ENCODE measurements at places on chromosomes 5 and 9.

GRCh38 chr5:113039934-113040285 is 63.3 kb downstream of the DCP2 start:
- DNase-seq: no peak

DNA sequence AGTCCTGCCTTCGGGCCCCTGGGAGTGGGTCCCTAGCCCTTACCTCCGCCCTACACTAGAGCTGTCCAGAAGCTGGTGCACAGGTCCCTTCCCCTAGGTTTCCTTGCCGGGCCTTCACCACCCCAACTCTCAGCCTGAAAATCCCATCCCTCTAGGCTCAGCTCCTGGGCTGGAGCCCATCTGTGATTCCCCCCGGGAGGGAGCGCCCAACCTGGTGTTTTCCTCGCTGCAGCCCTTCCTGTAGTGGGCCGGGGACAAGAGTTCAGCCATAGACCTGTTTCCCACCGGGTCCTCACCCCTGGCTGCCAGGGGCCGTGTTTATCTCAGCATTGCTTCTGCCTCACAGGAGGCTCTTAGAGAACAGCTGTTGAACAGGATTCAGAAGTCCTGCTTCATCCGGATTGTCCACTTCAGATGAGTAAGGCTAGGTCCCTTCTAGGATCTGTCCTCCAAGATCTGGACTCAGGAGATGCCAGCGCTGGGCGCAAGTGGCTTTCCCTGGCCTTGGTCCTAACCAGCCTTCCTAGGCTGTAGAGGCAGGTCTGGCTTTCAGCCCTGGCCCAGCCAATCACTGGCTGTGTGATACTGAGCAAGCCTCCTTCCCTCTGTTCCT is 965 bp downstream of the GLIPR2 start:
- DNase-seq: no peak

GRCh38 chr9:70152350-70152749 is 106.4 kb upstream of the SMC5 start:
- no peak for DNase-seq

DNA sequence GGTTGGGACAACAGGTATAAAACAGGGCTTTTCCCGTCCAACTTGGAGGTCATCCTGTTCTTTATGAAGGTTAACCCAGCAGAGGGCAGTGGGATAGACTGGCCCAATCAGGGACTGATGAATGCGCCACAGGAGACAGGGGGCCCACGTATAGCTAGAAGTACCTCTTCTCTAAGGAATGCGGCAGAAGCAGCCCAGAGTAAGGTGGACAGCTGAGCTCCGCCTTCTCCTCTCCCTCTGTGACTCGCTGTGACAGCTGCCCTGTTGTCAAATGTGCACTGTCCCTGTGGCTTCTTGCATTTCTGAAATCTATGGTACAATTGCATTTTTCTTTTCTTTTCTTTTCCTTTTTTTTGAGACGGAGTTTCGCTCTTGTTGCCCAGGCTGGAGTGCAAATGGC is 306.6 kb downstream of the FBXL7 start:
- no peak for DNase-seq

- DNase-seq: no peak
These were observed 129.2 kb upstream of the PTCH1 start for GRCh38 chr9:95645992-95646391.

DNA sequence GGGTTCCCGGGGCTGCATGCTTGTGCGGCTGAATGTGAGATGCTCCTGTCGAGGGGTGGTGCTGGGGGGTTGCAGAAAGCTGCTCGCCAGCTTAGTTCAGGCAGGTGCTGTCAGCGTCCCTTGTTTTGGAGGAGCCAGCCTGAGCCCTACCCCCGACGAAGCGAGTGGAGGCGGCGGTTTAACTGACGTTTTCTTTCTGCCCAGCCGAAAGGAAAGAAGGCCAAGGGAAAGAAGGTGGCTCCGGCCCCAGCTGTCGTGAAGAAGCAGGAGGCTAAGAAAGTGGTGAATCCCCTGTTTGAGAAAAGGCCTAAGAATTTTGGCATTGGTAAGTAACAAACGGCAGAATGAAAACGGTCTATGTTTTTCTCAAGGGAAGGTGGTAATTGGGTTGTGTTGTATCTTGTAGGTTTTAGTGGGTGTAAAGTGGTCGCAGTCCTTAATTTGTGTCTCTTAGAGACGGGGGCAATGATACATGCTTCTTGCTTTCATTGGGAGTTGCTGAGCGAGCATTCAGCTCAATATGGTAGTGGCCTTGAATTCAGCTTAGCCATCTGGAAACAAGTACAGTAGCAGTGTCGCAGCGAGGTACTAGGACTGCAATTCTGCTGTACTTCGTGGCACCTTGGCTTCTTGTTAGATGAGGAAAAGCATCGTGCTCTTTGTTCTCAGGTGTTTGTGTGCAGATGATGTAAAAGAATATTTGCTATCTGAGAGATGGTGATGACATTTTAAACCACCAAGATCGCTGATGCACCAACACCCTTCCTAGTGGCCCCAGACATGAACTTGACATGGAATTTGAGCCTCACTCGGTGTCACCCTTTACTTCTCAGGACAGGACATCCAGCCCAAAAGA is 928 bp downstream of the RPL7A start:
- no peak for DNase-seq

- DNase-seq: no peak
These were observed 156.9 kb downstream of the PAM start for GRCh38 chr5:102911973-102912372.

- DNase-seq: no peak
These were observed 2.9 kb downstream of the SLC6A18 start for GRCh38 chr5:1228120-1228519.

- no peak for DNase-seq
These were observed 30.6 kb downstream of the NDUFA8 start for GRCh38 chr9:122128969-122129343.

DNA sequence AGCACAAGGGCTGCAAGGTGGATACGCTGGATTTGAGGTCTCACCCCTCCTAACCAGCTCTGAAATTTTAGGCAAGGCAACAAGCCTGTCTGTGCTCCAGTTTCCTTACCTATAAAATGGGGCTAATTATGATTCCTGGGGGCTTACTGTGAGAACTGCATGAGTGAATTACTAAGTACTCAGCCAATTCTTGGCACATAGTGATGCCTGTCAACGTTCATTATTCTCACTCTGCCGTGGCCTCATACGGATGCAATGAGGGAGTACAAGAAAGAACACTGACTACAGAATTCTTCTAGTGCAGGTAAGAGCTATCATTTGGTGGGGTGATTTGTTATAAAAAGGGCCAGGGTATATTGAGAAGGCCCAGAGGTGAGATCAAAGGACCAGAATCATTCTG is 16.7 kb downstream of the TNFSF8 start:
- no peak for DNase-seq

- DNase-seq: no peak
These were observed 302.4 kb upstream of the ZNF462 start for GRCh38 chr9:106560540-106560939.

GRCh38 chr9:76044266-76044819 is 153.9 kb downstream of the PCSK5 start:
- no peak for DNase-seq

DNA sequence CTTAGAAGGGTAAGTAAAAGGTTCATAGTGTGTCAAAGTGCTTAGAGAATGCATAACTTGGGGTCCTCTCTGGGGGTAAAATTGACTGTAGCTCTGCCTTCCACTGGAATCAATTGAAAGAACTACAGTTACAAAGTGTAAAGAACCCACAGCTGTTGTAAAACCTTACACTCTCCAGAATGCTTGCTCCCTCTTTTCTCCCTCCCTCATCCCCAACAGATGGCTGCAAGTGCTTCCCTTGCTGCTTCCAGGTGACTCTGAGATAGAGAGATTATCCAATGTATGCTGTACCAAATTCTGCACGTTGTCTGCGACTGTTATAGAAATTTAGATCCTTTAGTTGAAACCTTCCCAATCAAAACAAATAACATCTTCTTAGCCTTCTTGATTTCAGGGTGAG is 126.0 kb downstream of the STK32A start:
- no peak for DNase-seq

DNA sequence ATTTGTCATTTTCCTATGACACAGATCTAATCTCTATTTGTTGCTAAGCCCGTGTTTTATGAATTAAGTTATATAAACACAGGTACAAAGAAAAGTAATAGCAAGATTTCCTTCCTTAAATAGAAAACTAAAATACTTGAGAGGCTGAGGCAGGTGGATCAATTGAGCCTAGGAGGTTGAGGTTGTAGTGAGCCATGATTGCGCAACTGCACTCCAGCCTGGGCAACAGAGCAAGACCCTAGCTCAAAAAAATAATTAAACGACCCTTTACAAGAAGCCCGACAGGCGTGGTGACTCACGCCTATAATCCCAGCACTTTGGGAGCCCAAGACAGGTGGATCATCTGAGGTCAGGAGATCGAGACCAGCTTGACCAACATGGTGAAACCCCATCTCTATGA is 36.8 kb downstream of the FAM169A start:
- DNase-seq: no peak

DNA sequence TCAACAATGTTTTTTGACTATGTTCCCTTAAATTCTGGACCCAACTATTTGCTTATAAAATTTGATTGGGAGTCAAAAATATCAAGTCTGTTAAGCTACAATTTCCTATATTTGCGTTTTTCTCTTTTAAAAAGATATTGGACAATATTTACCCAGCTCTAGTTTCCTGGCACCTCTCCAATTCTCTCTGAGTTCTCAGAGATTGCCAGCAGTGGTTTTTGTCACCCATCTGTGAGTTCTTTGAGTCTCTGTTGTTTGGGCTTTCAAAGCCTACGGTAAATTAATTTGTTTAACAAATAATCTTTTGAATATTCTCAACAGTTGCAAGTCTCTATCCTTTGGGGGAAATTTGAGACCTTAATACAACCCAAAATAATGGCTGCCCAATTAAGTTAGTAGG is 174.2 kb upstream of the PUM3 start:
- DNase-seq: no peak

GRCh38 chr5:40333459-40334241 is 346.1 kb upstream of the PTGER4 start:
- DNase-seq: no peak

DNA sequence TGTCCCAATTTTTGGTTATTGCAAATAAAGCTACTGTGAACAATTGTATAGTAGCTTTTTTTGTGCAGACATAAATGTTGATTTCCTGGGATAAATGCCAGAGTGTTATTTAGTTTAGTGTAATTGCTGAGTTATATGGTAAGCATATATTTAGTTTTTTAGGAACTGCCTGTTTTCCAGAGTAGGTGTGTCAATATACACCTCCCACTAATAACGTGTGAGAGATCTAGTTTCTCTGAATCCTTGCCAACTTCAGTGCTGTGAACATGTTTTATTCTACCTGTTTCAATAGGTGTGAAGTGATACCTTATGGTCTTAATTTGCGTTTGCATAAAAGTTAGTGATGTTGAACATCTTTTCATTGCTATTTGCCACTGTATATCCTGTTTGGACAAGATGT is 9.1 kb upstream of the OR2S2 start:
- no peak for DNase-seq

DNA sequence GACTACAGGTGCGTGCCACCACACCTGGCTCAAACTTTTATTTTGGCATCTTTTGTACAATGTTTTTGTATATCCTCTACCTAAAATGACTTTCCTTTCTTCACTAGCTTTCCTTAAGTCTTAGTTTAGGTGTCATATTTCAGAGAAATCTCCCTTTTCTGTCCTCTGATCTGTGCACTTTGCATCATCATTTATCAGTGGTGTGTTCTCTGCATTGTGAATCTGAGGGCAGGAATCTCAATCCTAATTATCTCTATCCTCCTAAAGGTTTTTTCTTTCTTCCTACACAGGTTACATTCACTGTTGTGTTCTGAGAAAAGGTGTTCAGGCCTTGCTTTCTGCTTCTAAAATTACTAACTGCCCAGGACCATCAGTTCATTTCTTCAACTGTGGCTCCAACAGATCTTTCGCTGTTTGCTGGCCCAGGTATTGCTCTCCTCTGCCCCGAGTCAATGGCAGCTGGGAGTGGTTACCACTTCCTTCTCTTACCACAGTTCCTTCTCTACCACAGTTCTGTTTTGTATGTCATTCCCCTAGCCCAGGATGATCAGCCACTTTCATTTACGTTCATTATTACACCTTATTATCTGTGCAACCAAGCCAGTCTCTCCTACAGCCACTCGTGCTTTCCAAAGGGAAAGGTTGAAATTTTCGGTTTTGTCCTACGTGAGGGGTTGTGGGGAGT is 14.0 kb downstream of the TGFBR1 start:
- peak; percentile 34 for DNase-seq

DNA sequence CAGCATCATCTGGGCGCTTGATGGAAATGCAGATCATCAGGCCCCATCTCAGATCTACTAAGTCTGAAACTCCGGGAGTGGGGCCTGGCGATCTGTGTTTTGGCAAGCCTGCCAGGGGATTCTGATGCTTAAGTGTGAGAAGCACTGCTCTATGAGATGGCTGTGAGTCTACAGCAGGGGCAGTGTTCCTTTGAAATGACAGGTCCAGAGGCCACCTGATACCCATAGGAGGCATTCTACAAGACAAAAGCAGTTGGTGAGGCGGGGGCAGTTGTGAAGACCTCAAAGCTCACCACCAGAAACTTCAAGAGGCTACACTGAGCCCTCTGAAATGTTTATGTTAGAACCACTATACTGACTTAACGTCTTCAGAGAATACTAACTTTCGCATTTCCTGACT is 86.9 kb upstream of the SPATA31D4 start:
- DNase-seq: no peak

- no peak for DNase-seq
These were observed 107.3 kb upstream of the PRLR start for GRCh38 chr5:35337340-35338156.

DNA sequence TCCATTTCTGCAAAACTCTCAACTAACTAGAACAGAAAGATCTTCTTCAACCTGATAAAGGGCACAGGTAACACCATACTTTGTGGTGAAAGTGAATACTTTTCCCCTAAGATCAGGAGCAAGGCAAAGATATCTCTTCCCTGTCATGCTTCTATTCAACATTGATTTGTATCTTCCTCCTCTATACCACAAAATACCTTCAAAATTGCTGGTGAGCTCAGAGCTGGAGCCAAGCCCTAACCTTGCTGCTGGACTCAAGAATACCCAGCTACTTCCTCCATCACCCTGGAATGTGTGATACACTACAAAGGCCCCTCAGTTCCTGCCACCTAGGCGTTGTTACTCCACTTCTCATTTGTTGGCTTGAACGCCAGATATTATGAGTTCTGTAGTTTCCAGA is 499.0 kb downstream of the ACTL7B start:
- no peak for DNase-seq

GRCh38 chr9:6712041-6712440 is 45.7 kb upstream of the KDM4C start:
- DNase-seq: no peak

DNA sequence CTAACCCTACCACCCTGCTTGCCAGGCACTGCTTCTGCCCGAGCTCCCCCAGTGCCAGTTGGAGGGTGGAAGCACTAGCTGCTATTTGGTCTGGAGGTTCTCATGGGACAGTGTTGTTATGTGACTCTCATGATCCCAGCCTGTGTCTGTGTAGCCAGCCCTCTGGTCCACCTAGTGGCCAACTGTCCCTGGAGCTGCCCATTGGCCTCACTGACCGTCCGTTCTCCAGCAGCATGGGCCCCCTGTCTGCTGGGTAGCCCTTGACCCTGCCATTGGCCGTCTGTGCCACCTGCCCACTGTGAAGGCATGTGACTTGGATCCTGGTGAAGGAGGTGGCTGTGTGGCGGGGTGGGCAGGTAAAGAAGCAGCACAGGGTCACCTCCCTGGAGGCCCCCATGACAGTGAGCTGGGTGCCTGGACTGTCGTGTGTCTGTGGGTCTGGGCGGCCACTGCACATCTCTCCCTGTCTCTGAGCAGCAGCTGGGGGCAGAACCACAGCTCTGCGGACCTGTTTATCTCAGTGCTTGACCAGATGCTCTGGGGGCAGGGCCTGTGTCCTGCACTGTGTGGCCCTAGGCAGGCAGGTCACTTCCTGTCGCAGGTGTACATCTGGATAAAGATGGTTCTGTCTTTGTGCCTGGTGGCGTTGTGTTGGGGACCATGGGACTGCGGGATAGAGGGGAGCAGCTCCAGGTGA is 11.4 kb downstream of the PHF2 start:
- DNase-seq: no peak

Measured in T-helper 22 cell (primary cell).